Thoracic aorta (tissue), 2 donors: ENCODE measurements at places on chromosomes 4 and X. TPM values are rescaled to one million over a fixed set of nuclear protein-coding genes. Genes with fewer than 3 reads are reported as not detected.
A peak's percentile ranks its signal among the peaks of the same experiment; 100 is the strongest.

DNA sequence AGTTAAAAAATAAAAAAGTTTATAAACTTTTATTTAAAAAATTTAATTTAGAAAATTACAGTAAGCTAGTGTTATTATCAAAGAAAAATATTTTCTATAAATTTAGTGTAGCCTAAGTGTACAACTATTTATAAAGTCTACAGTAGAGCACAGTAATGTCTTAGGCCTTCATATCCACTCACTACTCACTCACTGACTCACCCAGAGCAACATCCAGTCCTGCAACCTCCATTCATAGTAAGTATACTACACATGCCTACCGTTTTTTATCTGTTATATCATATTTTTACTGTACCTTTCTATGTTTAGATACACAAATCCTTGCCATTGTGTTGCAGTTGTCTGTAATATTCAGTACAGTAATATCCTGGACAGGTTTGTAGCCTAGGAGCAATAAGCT is 129.0 kb upstream of the FAM47B start:
- H3K27me3 ChIP-seq, result no peaks in the 10 kb centered on the region
- peaks cover 11% of the 10 kb centered on the region for H3K4me1 ChIP-seq
- no peaks in the 10 kb centered on the region for H3K36me3 ChIP-seq

GRCh38 chr4:112509243-112510141 is 6.5 kb downstream of the NEUROG2 start:
- H3K4me3 ChIP-seq, result peak overlapping the region; percentile 66
- no peaks in the 10 kb centered on the region for H3K36me3 ChIP-seq
- H3K27me3 ChIP-seq, result peaks cover 22% of the 10 kb centered on the region
- H3K4me1 ChIP-seq, result peaks cover 29% of the 10 kb centered on the region

DNA sequence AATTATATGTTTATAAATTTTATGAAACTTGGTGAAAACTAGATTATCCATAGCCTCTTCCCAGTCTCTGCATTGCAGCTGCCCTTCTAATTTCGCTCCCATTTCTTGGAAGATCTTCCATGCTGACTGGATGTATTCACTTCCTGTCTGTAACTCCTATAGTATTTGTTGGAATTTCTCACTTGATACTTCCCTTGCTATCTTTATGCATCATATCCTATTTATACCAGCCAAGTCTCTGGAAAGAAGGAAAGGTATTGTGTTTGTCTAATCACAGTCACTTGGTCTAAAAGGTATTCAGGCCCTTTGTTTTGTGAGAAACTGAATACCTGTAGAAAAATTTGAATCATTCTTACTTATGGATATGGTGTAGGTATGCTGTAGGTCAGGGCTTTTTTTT is 870.9 kb upstream of the FRG1 start:
- H3K36me3 ChIP-seq, result no peaks in the 10 kb centered on the region
- no peaks in the 10 kb centered on the region for H3K4me1 ChIP-seq
- no peak overlapping the region for H3K4me3 ChIP-seq
- no peak for DNase-seq
- no peaks in the 10 kb centered on the region for H3K27me3 ChIP-seq
- H3K27ac ChIP-seq, result no peak overlapping the region

DNA sequence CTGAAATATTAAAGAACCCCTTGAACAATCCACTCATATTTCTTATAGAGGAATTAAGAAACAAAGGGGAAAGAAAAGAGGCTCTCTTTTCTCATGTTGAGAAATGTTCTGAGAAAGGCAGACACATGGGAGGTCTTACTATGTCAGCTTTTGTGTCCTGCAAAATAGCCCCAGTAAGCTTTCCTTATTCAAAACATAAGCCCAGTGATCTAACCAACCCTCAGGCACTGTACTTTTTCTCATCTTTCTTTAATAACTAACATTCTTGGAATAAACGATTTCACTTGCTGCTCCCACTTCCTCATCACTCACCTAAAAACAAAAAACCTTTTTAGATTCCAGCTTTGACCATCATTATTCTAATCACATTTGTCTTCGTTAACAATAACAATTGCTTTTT is 115.9 kb downstream of the GLRA3 start:
- H3K27ac ChIP-seq, result no peak overlapping the region
- peaks cover 3% of the 10 kb centered on the region for H3K4me1 ChIP-seq
- H3K4me3 ChIP-seq, result no peak overlapping the region
- H3K36me3 ChIP-seq, result no peaks in the 10 kb centered on the region

DNA sequence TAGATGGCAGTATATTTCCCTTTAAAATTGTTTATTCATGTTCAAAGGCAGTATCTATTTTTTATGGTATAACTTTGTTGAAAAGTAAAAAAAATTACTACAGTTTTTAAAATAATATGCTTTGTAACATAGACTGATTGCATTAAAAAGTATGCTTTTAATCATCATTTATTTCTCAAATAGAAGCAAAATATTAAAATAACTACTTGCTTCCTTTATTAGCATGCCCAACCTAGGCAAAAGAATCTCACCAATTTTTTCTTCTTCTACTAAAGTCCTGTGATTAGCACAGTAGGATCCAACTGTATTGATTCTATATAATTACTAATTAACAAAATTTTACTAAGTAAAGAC is 69.6 kb upstream of the NFKB1 start:
- no peak for DNase-seq
- H3K4me3 ChIP-seq, result peak overlapping the region; percentile 77
- no peaks in the 10 kb centered on the region for H3K36me3 ChIP-seq
- no peaks in the 10 kb centered on the region for H3K4me1 ChIP-seq
- H3K27ac ChIP-seq, result no peak overlapping the region

DNA sequence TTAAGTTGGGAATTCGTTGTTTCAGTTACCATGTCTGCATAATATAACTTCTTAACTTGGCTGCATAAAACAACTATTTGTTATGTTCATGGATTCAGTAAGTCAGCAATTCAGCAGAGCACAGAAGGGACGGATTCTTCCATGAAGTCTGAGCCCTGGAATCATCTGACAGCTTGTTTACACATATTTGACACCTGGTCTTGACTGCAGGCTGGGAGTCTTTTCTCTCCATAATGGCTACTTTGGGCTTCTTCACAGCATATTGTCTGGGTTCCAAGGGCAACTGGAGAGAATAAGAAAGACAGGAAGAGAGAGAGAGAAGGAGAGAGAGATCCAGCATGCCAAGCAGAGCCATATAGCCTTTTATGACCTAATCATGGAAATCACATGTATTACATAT is 23.1 kb downstream of the CENPC start:
- no peak overlapping the region for H3K4me3 ChIP-seq
- no peaks in the 10 kb centered on the region for H3K27me3 ChIP-seq
- peaks cover 5% of the 10 kb centered on the region for H3K36me3 ChIP-seq

GRCh38 chrX:135324463-135324862 is 15.2 kb downstream of the ETDC start:
- no peak overlapping the region for H3K4me3 ChIP-seq
- H3K27ac ChIP-seq, result no peak overlapping the region
- no peaks in the 10 kb centered on the region for H3K27me3 ChIP-seq
- DNase-seq, result no peak

DNA sequence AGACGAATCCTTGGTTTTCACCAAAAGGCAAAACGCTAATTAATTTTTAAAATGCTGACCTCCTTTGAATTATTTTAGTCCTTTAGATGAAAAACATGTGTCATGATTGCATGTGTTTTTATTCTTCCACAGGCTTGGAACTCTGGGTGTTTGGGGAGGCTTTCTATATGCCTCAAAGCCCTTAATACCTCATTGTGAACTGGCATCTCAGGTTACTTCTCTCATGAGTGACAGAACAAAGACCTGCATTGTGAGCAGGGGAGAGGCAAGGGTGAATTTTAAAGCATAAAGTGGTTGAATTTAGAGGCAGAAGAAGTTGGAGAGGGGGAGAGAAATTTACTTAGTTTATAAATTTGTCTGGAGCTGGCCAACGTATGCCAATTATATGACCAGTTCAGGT is 119.5 kb downstream of the ARSF start:
- no peaks in the 10 kb centered on the region for H3K36me3 ChIP-seq
- H3K4me1 ChIP-seq, result no peaks in the 10 kb centered on the region
- no peak for DNase-seq
- no peak overlapping the region for H3K4me3 ChIP-seq
- no peak overlapping the region for H3K27ac ChIP-seq
- H3K27me3 ChIP-seq, result no peaks in the 10 kb centered on the region

DNA sequence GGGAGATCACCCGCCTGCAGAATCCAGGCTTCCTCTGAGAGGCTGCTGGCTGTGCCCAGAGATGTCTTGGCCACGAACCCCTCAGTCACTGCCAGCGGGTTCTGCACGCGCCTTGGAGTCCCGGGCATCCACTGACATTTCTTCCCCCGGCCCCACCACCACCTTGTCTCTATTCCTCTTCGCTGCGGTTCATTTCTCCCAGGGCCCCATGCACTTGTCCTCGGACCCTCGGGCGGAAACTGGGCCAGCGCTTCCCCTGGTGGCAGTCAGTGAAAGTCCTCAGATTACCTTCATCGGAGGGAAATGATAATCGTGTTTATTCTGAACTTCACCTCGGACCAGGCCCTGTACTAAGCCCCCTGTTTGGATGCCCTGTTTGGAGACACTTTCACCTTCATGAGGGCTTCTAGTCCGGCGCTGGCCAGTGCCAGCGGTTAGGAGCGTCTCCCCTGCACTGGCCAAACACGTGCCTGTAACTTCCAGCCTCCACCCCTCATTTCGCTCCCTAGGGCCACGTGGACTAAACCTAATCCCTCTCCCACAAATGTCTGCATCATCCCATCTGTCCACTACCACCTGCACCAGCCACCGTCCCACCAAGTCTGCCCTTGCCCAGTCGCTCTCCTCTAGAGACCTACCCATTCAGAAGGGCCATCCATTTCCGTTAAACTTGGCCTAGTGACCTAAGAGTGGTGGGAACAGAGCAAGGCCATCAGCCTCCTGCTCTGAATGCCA is 82.0 kb downstream of the DCTD start:
- no peak for DNase-seq
- H3K27me3 ChIP-seq, result no peaks in the 10 kb centered on the region
- no peaks in the 10 kb centered on the region for H3K36me3 ChIP-seq
- H3K27ac ChIP-seq, result no peak overlapping the region

GRCh38 chr4:152672206-152673092 is 7.3 kb downstream of the TMEM154 start:
- no peak overlapping the region for H3K4me3 ChIP-seq
- no peaks in the 10 kb centered on the region for H3K27me3 ChIP-seq
- H3K4me1 ChIP-seq, result no peaks in the 10 kb centered on the region
- H3K36me3 ChIP-seq, result no peaks in the 10 kb centered on the region
- no peak overlapping the region for H3K27ac ChIP-seq

- H3K4me1 ChIP-seq, result no peaks in the 10 kb centered on the region
- no peak overlapping the region for H3K27ac ChIP-seq
Measured at GRCh38 chr4:73438582-73439215, 2.7 kb downstream of the AFP start.

DNA sequence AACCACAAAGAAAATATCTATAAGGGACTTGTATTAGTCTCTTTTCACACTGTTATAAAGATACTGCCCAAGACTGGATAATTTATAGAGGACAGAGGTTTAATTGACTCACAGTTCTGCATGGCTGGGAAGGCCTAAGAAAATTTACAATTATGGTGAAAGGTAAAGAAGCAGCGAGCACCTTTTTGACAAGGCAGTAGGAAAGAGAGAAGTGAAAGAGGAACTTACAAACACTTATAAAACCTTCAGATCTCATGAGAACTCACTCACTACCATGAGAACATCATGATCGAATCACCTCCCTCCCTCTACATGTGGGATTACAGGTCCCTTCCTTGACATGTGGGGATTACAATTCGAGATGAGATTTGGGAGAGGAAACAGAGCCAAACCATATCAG is 856.0 kb downstream of the TRAM1L1 start:
- H3K4me1 ChIP-seq, result no peaks in the 10 kb centered on the region
- no peak overlapping the region for H3K4me3 ChIP-seq
- H3K27ac ChIP-seq, result no peak overlapping the region
- DNase-seq, result no peak
- no peaks in the 10 kb centered on the region for H3K36me3 ChIP-seq

GRCh38 chrX:42943051-42943974 is 165.3 kb upstream of the PPP1R2C start:
- no peak for DNase-seq
- H3K36me3 ChIP-seq, result no peaks in the 10 kb centered on the region
- no peak overlapping the region for H3K27ac ChIP-seq
- H3K27me3 ChIP-seq, result no peaks in the 10 kb centered on the region
- no peak overlapping the region for H3K4me3 ChIP-seq
- H3K4me1 ChIP-seq, result no peaks in the 10 kb centered on the region

- no peaks in the 10 kb centered on the region for H3K27me3 ChIP-seq
- H3K36me3 ChIP-seq, result no peaks in the 10 kb centered on the region
- no peak for DNase-seq
- H3K27ac ChIP-seq, result no peak overlapping the region
- H3K4me1 ChIP-seq, result no peaks in the 10 kb centered on the region
- no peak overlapping the region for H3K4me3 ChIP-seq
Measured at GRCh38 chr4:47444031-47444430, 19.5 kb downstream of the COMMD8 start.

- H3K27ac ChIP-seq, result no peak overlapping the region
- H3K36me3 ChIP-seq, result no peaks in the 10 kb centered on the region
- no peaks in the 10 kb centered on the region for H3K4me1 ChIP-seq
- H3K27me3 ChIP-seq, result no peaks in the 10 kb centered on the region
- H3K4me3 ChIP-seq, result no peak overlapping the region
Measured at GRCh38 chr4:95949136-95949765, 109.4 kb downstream of the PDHA2 start.

DNA sequence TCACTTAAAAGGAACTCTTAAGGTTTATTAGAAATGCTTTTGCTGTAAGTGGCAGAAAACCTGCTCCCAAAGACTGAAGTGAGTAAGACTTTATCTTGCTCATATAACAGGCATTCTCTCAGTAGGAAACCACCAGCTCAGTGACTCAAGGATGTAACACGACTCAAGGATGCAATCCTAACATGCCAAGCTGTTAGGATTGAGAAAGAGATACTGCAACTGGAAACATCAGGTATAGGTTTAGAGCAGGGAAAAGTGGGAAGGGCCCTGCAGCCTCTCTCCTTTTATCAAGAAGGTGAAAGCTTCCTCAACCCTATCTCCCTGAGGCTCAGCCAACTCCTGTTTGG is 11.9 kb upstream of the SLC9A7 start:
- H3K36me3 ChIP-seq, result no peaks in the 10 kb centered on the region
- no peaks in the 10 kb centered on the region for H3K4me1 ChIP-seq
- H3K4me3 ChIP-seq, result no peak overlapping the region
- no peaks in the 10 kb centered on the region for H3K27me3 ChIP-seq
- DNase-seq, result no peak
- no peak overlapping the region for H3K27ac ChIP-seq

- H3K27ac ChIP-seq, result no peak overlapping the region
- no peaks in the 10 kb centered on the region for H3K27me3 ChIP-seq
- no peaks in the 10 kb centered on the region for H3K4me1 ChIP-seq
- no peaks in the 10 kb centered on the region for H3K36me3 ChIP-seq
- no peak overlapping the region for H3K4me3 ChIP-seq
Measured at GRCh38 chrX:40420899-40421729, 159.7 kb upstream of the ATP6AP2 start.

Gene MTMR8
- total RNA-seq, result 12.1 TPM

Gene PROM1
- 3.2 TPM for total RNA-seq

Gene ANKRD50
- 21.1 TPM for total RNA-seq

Gene NIPAL1
- total RNA-seq, result 2.4 TPM

Gene NUDT10
- total RNA-seq, result 0.41 TPM

Gene BTC
- 10.4 TPM for total RNA-seq

Gene MGARP
- 8.9 TPM for total RNA-seq

Gene MANBA
- total RNA-seq, result 37.2 TPM

Gene ADH6
- 0.41 TPM for total RNA-seq
